ENCODE measurements at places on chromosomes 3 and 15.

DNA sequence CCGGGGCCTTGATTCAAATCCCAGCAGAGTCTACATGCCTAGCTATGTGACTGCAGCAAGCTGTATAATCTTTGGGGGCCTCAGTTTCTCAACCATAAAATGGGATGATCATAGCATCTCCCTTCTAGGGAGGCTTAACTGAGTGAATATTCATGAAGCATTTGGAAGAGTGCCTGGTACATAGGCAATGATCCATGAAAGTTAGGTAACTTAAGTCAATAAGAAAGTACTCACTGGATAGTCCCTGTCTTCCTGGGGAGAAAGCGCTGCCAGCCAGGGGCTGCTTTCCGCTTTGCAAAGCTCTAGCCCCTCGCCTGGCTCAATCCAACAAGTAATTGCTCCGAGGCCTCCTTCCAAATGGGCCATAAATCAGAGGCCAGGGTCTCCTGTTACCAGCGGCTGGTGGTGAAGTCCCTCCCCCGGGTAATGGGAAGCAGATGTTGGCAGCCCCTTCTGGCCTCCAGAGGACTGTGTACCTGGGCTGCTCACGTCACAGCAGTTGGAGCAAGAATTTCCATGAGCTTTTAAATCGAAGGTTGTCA lies 521.9 kb upstream of the PROK2 start:
- no peak for DNase-seq

- no peak for DNase-seq
Measured at GRCh38 chr3:108159865-108160264, 62.4 kb downstream of the IFT57 start.

- peak; percentile 28 for DNase-seq
Measured at GRCh38 chr3:94249491-94250079, 186.7 kb downstream of the NSUN3 start.

DNA sequence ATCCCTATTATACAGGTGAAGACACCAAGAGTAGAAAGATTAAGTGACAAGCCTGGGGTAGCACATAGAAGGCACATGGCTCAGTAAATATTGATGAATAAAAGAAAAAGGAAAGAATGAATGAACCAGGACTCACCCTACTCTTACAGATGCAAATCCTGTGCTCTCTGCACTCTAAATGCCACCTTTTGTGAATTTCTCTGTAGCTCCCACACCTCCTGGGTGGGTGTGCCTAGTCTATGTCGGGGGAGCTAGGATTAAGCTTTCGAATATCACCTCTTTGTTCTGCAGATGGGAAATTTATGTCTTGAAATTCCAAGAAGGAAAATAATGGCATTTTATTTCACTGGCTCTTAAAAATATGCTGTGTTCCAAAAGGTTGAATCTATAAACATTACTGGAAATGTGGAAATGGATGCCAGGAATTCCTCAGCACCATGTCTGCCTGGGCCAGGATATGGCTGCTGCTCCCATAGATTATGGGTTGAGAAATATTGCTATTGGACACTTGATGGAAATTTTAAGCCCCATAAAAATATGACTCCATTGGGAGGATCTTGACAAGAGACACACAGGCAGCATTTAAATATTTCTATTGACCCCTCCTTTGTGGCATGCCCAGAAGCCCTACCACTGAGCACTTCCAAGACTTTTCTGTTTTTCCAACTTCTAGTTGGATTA lies 43.3 kb downstream of the CCNB2 start:
- no peak for DNase-seq

- no peak for DNase-seq
Measured at GRCh38 chr3:114363554-114364202, 69.8 kb downstream of the TIGIT start.

DNA sequence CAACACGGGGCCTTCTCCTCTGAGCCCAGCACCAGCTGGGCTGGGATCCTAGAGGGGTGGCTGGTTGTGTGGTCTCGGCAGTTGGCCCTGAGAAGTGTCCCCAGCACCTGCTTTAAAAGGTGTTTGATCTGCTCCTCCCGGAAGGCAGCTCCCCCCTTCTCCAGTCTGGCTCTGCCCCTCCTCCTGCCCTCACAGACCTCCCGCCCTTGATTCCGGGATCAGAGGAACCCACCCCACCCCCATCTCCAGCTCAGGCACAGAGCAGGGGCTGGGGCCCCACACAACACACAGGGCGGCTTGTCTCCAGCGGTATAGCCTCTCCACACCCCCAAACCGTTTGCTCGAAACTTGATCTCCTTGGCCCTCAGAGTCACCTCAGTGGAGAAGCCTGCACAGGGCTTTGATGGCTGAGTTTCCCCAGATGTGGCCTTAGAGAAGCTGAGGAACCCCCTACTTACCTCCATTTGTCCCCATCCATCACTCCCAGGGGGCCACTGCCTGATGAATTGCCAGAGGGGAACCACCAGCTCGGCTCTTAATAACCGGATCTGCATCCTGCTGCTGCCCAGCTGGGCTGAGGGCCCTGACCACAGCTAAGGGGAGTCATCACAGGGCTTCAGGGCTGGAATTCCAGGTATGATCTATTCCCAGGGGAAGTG lies 6.4 kb upstream of the STRA6 start:
- no peak for DNase-seq

DNA sequence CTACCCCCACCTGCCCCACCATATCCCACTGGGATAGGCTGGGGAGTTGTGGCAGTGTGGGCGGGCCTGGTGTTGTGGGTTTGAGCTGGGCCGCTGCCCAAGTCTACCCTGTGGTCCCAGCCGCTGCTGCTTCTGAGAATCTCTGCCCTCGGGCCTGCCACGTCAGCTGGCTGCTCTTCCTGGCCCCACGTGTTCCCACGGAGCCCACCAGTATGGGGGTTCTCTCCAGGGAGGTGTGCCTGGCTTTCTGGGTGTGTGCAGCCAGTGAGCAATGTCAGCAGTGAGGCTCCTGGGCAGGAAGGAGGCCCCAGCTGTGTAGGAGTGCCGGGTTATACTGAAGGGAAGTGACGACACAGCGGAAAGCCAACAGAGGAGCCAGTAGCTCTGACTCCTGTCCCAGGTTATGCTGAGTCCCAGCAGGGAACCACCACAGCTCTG lies 10.5 kb downstream of the GNAI2 start:
- DNase-seq = peak; percentile 33

DNA sequence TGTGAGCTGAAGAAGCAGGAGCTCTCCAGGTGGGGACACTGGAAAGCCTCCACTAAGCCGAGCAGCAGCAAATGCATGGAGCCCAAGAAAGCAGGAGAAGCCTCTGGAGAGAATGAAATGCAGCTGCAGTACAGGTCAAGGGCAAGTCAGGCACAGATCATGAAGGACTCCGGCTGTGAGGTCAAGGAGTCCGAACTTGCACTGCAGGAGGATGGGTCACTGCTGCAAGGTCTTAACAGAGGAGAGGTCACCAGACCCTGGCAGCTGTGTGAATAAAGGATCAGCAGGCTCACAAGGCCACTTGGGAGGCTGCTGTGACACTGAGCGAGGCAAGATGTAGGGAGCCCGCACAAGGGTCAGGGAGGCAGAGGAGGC lies 24.7 kb upstream of the SLC41A3 start:
- DNase-seq = no peak

DNA sequence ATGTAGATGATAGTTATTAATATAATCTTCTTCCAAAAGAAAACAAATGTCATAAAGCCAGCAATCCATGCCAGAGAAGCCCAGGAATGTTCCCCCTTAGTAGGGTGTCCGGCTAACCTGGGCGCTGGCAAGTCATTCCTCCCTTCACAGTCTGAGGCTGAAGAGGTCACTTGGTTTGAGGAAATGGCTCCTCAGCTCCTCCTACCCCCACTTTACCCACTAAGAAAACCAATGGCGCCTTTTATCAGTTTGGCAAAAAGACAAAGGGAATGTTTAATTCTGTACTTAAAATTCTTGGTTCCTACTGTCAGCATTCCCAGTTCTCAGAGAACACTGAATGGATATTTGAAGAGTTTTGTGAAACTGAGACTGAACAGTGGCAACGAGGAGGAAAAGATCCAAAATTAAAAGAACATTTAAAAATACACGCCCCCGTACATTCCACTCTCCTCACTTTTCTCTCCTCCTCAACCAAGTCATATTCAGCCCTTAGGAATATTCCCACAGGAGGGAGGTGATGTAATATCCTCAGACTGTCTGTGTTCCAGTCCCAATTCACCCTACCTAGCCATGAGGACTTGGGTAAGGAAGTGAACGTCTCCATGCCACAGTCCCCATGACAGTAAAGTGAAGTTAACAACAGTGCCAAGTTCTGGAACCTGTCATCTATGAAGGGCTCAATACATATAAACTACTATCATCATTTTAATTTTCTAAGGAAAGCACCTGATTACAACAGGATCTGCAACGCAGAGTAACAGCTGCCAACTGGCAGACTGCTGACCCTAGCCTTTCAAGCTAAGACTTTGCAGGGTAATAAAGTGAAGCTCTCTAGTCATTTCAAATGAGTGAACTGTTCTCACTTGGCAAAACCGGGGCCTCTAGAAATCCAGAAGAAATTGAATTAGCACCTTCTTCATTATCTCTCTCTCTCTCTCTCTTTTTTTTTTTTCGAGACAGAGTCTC lies 234.5 kb upstream of the ICE2 start:
- DNase-seq = no peak

DNA sequence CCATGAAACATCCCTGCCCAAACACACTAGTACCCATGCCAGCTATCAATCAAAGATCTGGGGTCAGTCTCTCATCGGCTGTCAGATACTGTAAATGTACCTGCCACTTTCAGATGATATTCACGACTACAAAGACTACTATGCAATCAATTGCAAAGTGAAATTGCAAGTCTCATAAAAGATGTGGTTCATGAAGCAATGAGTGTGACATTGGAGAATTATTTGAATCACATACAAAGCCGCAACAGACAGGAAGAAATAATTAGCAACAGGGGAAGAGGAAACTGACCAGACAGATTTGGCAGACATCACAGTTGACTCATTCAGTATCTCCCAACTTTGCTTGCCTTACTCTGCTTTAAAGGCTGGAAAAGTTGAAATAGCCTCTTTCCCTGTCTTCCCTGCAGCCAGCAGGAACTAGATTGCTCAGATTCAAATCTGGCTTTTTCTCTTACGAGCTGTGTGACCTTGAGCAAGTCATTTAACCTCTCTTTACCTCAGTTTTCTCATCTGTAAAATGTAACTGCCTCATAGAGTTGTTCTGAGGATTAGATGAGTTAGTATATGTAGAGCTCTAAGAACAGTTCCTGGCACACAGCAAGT lies 95.7 kb upstream of the C3orf80 start:
- DNase-seq = no peak

DNA sequence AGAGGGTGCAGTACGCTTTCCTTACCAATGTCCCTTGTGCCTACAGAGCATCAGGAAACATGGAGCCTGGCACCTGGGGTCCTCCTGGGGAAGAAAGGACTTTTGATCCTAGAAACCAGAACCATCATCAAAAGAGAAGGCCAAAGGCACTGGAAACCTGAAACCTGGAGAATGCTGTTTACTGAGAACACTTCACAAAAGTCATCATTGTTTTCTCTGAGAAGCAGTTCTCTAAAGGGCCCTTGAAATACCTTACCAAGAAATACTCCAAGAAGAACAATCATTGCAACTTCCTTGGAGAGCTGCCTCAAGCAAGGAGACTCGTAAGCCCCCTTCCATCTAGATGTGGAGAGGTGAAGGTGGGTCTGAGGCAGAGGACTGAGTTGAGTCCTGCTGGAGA lies 66.0 kb downstream of the TLE3 start:
- no peak for DNase-seq

DNA sequence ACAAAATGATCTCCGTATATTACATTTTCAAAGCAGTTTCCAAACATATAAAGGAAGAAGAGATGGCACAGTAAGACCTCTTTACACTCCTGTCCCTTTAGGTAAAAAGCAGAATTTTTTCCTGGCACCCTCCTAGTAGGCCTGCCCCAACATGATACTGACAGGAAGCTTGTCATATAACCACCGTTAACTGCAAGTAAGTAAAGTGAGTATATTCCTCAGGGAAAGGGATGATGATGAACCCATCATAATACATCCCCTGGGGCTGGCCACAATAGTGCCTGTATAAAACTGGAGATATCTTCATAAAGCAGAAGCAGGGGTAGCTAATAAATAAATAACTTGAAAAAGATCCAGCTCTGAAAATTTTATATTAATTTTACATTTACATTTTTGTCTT lies 893.0 kb downstream of the DIPK2A start:
- DNase-seq = no peak

GRCh38 chr15:64112904-64113303 lies 17.1 kb downstream of the SNX1 start:
- DNase-seq = no peak

DNA sequence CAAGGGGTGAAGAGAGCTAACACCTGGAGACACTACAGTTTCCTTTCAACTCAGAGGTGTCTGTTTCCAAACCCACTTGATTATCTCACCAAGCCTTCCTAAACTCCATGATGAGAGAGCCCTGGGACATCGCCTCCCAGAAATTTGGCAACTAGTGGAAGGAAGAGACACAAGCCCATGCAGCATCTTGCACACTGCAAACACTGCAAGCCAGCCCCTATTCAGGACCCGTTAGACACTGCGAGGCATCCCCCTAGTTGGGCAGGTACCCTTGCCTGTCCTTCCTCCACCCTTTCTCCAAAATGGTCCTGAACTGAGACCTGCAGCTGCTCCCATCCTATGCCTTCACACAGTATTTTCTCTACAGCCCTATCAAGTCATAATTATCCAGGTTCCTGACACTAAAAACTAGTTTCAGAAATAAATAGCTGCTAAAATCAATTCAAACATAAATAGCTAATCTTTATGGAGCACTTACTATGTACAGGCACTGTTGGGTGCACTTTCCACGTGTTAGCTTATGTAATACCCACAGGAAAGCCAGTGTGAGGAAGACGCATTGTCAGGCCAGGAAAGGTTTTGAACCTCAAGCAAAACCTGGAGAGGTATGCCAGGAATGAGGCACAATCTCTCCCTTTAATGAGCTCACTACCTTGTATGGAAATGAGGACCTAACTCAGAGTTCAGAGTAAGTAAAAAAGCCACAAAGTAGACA lies 2.8 kb downstream of the MAGI1 start:
- no peak for DNase-seq

DNA sequence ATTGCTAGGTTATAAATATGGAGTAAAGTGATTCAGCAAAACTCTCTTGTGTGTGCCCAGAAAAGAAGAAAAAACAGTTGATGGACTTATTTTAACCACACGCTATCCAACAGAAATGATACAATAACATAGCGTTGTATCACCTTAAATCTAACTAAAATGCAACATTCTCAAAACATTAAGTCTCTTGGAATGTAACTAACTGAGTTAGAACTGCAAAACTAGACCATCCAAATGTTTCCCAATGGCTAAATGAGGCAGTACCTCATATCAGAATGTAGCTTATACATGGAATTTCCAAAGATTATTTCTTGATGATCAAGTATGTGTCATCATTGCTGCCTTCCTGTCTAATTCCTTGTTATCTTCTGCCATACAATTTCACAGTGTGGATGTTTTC lies 187.9 kb downstream of the CNTN3 start:
- DNase-seq = no peak

Measured in activated naive CD4-positive, alpha-beta T cell (primary cell).